Right lobe of liver (tissue), 6 donors: ENCODE measurements at places on chromosomes 1 and 21.

DNA sequence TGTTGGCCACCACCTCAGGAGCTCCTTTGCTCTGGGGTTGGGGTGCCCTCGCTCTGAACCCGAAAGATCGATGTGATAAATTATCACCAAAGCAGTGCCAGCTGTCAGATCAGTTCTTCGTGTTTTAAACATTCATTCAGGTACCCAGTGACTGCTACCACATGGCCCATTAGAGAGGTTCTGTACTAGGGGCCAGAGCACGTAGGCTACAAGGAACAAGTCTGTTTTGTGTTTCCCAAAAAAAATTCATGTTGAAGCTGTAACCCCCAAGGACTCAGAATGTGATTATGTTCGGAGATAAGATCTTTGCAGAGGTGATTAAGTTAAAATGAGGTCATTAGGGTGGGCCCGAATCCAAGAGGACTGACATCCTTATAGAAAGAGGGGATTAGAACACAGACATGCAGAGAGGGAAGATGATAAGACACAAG, 526.9 kb downstream of the NPHP4 start:
- DNase-seq = no peak

GRCh38 chr1:205205055-205205454, 6.4 kb downstream of the DSTYK start:
- no peak for DNase-seq

- peak; percentile 11 for DNase-seq
Observed at GRCh38 chr1:30318413-30318812, 405.0 kb downstream of the MATN1 start.

- DNase-seq = no peak
Observed at GRCh38 chr21:26153758-26154157, 16.8 kb downstream of the APP start.

DNA sequence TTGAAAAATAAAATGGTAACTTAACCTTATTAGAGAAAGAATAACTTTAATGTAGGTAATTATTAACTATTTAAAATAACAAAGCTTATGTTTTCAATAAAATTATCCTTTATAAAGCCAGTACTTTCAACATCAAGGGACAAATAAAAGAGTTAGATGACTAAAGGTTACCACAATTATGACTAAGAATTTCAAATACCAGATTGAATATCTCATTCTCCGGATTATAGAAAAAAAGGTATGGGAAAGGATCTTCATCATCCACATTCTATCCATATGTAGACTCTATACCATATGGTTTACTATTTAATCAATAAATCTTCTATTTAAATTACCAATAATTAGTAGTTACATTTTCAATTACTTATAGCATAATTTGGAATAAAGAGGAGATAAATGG, 62.8 kb downstream of the TOR3A start:
- no peak for DNase-seq

DNA sequence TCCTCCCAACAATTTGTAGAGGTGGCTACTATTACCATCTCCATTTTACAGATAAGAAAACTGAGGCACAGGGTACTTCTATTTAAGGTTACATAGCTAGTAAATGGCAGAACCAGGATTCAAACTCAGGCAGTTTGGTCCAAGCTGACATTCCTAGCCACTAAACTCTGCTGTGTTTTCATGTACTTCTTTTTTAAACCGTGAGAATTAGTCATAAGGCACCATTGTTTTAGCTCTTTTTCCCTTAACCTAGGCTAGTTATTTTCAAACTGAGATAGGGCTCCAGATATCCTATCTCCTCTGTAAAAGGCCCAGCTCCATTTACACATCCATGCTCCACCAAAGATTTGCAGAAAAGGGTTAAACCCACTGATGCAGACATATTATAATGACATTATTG, 92.9 kb downstream of the PTPN14 start:
- DNase-seq = no peak

- no peak for DNase-seq
Observed at GRCh38 chr1:48693180-48693579, 83.5 kb downstream of the BEND5 start.

GRCh38 chr1:57353654-57354053, 70.2 kb downstream of the DAB1 start:
- DNase-seq = no peak

GRCh38 chr1:18639368-18640055, 8.9 kb downstream of the PAX7 start:
- DNase-seq = no peak

DNA sequence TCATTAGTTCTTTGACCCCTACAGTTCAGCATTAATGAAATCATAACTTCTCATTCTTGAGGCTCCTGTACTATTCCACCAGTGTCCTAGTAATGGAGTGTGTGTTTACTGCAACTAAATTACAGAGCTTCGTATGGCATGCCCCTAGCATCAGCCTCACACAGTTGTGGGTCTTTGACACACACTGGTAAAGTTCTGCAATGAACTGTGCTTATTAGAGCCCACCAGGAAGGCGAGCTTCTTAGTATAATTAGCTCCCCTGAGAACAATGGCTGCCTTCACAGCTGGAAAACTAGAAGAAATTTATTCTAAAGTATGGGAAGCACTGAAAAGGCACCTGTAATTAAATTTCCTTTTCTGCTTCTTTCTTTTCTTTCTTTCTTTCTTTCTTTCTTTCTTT, 251.1 kb upstream of the RGS18 start:
- DNase-seq = no peak

GRCh38 chr1:118960567-118961136, 27.5 kb downstream of the TBX15 start:
- DNase-seq = peak; percentile 95

- no peak for DNase-seq
Observed at GRCh38 chr1:25369241-25369640, 31.1 kb downstream of the TMEM50A start.

DNA sequence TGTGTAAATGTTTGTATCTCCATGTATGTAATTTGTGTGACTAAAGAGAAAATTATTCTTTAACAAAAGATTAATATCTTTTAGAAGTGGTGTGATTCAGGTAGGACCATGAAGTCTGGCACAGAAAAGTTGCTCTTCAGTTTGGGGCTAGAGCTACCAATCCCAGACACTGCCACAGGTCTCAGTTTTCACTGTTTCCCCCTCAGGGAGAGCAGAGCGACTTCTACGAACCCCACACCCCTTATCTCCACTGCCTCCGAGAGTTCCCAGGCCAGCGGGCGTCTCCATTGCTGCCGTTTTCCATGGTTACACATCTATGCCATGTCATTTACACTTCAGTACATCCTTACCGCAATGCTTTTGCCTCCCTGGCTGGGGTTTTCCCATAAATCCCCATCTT, 93.0 kb upstream of the SMYD2 start:
- DNase-seq = no peak

- DNase-seq = no peak
Observed at GRCh38 chr1:184828369-184828717, 73.7 kb upstream of the EDEM3 start.

DNA sequence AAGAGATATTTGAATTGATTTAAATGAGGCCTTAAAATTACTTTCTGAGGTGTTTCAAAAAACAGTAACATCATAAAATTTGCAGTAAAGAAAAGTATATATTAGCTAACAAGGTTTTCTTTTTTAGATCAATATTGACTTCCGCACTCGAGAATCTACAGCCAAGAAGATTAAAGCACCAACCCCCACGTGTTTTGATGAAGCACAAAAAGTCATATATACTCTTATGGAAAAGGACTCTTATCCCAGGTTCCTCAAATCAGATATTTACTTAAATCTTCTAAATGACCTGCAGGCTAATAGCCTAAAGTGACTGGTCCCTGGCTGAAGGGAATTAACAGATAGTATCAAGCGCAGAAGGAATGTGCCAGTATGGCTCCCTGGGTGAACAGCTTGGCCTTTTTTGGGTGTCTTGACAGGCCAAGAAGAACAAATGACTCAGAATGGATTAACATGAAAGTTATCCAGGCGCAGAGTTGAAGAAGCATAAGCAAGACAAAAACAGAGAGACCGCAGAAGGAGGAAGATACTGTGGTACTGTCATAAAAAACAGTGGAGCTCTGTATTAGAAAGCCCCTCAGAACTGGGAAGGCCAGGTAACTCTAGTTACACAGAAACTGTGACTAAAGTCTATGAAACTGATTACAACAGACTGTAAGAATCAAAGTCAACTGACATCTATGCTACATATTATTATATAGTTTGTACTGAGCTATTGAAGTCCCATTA, 3.6 kb downstream of the RGS1 start:
- DNase-seq = no peak

DNA sequence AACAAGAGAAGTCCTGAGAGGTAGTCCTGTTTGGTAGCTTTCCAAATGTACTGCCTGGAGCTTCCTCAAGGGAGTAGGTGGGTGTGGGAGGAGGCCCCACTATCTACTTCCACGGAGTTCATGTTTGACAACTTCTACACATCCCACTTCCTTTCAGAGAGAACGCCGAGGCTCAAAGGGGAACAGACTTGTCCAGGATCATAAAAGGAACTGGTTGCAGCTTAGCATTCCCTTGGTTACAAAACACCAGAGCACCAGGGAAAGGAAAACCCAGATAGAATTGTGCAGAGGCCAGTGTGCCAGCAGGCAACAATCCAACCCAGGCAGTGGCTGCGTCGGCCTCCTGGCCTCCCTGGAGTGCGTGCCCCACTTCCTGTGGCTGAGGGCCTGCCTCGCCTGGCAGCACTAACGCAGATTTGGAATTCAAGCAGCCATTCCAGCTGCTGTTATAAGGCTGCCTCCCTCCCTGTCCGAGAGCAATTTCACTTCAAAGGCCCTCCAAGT, 4.2 kb upstream of the RAP1GAP start:
- DNase-seq = peak; percentile 87

DNA sequence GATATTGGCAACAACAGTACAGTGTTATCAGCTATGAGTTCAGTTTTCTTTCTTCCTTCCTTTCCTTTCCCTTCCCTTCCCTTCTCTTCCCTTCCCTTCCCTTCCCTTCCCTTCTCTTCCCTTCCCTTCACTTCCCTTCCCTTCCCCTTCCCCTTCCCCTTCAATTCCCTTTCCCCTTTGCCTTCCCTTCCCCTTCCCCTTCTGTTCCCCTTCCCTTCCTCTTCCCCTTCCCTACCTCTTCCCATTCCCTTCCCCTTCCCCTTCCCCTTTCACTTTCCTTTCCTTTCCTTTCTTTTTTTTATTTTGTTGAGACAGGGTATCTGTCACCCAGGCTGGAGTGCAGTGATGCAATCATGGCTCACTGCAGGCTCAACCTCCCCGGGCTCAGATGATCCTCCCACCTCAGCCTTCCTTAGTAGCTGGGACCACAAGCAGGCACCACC, 72.3 kb upstream of the CAPZB start:
- DNase-seq = no peak

GRCh38 chr1:174995916-174996315, 3.8 kb upstream of the CACYBP start:
- no peak for DNase-seq

GRCh38 chr1:165914136-165914798, 86.9 kb downstream of the UCK2 start:
- DNase-seq = no peak

DNA sequence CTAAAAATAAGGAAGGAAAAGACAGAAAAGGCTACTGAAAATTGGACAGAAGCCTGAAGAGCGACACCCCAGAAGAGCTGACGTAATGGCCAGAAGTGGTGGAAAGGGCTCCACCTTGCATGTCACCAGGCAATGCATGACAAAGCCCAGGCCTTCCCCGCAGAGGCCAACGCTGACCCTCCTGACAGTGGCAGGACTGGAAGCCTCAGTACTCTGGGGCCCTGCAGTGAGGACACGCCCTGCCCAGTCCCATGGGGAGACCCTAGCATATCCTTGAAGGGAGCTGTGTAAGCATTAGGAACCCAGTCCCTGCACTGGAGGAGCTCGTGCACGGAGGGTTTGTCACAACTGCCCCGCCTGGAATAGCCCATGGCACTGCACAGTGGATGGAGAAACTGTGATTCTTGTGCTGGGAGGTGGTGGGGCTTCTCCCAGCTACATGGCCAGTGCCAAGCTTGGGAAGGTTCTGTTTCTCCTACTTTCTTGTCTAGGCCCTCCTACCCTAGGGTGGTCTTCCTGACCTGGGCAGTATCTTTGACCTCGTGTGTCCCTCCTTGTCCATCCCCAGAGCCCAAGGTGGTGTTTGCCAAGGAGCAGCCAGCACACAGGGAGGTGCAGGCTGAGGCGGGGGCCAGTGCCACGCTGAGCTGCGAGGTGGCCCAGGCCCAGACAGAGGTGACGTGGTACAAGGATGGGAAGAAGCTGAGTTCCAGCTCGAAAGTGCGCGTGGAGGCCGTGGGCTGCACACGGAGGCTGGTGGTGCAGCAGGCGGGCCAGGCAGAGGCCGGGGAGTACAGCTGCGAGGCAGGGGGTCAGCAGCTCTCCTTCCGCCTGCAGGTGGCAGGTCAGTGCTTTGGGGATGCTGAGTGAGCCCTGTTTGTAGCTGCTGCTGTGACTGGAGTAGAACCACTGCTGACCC, 60.4 kb downstream of the OBSCN start:
- DNase-seq = no peak

DNA sequence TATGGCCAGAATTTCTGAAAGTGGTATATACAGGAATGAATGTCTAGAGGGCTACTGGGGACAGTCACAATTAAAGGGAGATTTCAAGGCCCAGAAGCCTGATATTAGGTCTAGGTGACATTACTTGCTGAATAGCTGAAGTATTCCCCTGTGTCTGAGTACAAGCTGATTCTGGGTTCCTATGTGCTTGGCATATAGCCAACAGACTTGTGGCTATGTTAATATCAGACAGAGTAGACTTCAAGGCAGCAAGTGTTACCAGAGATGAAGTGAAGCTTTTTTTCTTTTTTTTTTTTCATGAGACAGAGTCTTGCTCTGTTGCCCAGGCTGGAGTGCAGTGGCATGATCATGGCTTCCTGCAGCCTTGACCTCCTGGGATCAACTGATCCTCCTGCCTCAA, 8.3 kb downstream of the TTC4 start:
- DNase-seq = no peak

- no peak for DNase-seq
Observed at GRCh38 chr1:63907051-63907450, 133.2 kb downstream of the ROR1 start.
